ENCODE measurements at places on chromosomes 7 and 10.
A peak's percentile ranks its signal among the peaks of the same experiment; 100 is the strongest.

DNA sequence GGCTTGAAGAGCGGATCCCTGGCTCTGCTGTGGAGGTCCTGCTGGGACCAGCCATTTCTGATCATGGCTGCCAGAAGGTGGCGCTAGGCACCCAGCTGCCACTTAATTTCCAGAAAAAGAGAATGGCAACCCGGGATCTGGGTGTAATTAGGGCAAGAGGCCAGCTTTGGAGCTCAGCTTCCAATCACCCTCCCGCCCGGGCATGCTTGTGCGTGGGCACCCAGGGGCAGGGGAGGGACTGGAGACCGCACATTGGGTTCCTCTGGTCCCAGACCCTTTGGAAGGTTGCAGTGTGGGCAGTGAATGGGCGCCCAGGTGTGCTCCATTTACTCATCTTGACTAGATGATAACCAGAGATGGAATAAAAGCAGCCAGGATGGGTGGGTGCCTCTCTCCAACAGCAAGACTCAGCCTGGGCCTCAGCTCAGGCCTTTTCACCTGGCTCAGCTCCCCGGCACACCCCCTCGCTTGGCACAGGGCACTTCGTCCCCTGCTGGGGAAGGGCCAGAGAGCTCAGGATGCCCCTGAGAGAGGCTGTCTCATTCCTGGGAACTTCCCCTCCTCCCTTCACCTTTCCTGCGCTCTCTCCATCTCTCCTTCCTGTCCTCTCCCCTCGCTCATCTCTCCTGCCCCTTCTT is 14.7 kb downstream of the FAM241B start:
- DNase-seq = peak; percentile 57

- no peak for DNase-seq
Measured at GRCh38 chr10:98339799-98340198, 71.8 kb upstream of the LOXL4 start.

DNA sequence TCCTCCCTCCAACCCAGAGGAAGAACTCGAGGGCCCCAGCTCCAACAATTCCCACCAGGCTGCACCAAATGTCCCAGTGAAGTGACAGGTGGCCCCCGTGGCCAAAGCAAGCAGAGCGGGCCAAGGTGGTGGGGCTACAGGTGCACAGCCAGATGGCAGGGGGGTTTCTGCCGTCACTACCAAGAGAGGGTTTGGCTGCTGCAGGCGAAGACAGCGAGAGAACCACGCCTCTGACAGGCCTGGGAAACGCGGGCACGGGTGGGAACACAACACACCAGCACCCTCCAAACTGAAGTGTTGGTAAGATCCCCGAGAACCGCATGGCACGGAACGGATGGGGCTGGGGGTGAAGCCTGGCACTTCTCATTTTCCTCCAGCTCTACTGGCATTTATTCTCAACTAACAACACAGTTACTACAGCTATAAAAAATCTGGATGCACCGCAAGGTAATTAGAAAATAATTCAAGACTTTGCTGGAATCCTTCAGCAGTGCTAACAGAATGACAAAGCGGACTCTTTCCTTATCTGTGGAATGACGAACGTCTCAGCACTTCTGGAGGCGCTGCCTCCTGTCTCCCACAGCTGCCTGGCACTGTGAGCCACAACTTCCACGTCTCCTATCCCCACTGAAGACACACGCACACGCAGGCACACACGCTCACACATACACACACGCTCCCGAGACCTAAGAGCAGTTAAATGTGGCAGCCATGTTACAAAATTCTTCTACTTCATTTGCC is 167.9 kb downstream of the TCERG1L start:
- DNase-seq = no peak

DNA sequence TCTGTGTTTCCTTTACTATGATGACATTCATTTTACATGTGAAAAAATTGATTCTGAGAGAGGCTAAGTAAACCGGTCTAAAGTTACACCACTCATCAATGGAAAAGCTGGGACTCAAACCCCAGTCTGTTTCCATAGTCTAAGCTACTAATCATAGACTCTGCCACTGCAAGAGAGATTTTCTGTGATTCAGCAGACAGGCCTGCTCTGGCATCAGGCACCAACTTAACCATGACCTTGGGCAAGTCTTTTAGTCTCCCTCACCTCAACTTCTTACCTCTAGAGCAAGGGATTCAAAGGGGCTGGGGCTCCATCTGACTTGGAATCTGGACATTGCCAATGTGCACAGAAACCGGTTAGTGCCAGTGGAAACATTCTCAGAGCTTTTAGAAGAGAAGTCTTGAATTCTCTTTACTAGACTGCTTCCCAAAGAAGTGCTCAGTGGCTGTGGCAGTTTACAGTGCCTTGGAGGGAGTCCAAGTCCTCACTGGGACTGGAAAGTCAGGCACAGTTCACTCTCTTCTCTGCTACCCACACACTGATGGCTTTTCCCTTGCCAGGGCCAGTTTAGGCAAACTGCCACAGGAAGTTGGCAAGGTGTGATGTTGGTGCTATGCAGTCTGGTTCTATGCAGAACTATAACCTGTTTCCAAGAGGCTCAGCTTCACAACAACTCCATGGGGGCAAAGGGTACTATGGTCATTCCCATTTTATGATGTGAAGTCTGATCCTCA is 4.5 kb upstream of the BLNK start:
- no peak for DNase-seq

All from fibroblast of upper back skin (primary cell).